ENCODE measurements at places on chromosomes 5 and 9. TPM values are rescaled to one million over a fixed set of nuclear protein-coding genes. Genes with fewer than 3 reads are reported as not detected.
A peak's percentile ranks its signal among the peaks of the same experiment; 100 is the strongest.

DNA sequence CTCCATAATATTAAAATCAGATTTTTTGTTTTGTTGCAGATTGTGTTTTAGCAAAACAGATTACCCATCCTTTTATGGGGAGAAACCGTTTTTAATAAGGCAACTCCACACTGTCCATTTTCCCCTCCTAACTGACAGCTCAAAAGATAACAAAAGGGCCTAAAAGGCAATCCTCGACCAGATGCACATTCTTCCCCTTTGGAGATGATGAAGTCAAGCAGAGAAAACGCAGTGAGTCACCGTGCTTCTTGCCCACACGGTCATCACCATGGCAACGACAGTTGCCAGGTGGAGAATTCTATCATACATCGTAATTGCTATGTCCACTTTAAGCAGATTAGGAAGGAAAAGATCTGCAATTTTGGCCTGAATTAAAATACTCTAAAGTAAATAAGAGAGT lies 96.4 kb downstream of the DIRAS2 start:
- DNase-seq, result no peak

GRCh38 chr5:10921160-10921559 lies 160.1 kb upstream of the DAP start:
- peak; percentile 8 for DNase-seq

DNA sequence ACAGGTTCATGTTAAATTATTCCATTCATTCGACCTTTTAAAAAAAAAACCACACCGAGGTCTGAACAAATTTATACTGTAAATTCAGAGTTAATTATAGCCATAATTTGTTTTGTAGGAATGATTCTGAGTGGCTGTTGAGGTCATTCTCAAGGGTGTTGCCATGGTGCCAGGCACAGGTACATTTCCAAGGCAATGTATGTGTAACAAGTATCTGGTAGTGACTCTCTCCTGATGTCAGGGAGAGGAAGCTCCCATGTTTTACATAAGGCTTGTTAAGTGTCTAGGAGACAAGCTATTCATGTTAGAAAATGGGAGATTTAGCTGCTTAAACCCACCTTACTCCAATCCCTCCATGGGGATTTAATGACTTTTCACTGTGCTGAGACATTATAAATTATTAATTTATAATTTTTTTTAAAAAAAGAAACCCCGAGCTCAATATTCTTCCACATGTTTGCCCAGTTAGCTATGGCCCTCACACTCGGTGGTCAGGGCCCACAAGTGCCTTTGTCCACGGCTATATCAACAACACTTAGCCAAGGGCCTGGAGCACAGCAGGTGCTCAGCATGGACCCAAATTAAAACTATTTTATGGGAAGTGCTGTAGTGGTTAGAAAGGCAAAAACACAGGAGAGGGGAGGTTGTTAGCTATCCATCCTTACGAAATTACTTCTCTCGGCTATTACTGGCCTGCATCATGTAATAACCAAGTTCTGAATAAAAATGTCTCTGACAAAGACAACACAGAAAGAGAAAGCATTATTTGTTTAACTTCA lies 154.6 kb upstream of the GNA14 start:
- no peak for DNase-seq

Gene PCDHA4
- total RNA-seq, result 0.45 TPM

GRCh38 chr9:13160051-13160450 lies 119.4 kb downstream of the MPDZ start:
- DNase-seq, result no peak

DNA sequence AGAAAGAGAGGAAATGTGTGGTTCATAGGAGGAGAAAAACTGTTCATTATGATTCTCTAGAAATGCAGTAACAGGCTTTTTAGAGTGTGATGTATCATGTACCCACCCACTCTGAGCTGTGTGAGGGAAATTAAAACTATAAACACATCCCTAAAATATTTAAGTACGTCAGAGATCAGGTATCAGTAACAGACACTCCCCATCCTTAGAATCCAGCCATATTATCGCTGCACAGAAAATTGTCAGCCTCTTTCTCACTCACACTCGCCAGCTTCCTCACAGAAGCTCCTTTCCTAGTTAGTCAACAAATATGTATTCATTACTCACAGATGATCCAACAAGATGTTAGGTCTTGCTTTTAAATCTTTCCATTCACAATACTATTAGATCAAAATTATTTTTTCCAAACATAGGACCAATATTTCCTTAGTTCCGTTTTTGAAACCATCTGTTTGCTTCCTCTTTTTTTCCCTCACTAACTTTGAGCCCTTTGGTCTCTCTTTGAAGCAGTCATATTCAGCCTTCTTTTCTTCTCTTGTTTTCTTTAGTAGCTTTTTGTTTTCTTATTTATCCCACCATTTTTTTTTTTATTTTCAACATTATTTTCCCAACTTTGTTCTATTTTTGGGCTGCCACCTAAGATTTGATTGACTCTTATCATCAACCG lies 13.6 kb upstream of the MAST4 start:
- no peak for DNase-seq

- no peak for DNase-seq
Measured at GRCh38 chr9:111035543-111036428, 2.5 kb downstream of the LPAR1 start.

Gene MYMK
- not detected for total RNA-seq

Gene KIAA1191
- 124 TPM for total RNA-seq

DNA sequence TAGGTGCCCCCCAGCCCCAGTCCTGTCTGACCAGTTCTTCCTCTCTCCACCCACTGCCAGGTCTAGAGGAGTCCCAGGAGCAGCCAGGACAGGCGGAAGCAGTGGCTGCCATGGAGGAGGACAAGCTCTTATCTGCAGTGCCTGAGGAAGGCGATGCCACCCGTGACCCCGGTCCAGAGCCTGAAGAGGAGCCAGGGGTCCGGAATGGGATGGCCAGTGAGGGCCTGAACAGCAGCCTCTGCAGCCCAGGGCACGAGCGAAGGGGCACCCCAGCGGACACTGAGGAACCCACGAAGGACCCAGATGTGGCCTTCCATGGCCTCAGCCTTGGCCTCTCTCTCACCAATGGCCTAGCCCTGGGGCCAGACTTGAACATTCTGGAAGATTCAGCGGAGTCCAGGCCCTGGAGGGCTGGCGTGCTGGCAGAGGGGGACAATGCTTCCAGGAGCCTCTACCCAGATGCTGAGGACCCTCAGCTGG lies 13.8 kb downstream of the PSD2 start:
- no peak for DNase-seq

DNA sequence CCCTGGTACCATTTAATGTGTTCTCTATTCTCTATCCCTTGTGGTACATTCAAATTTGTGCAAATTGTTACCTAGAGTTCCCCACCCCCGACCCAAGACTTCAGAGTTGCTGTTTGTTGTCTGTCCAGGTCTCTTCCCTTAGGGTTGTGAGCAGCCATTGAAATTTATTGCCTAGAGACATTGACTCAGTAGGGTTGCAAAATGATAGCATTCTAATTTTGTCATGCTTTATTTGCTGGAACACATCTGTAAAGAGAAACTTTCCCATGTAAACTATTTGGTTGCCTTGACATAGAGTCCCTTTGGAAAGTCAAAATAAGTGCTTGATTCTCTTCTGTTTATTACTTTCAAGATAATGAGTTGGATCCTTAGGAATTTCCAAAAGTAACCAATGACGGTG lies 91.7 kb upstream of the KLF9 start:
- DNase-seq, result no peak

GRCh38 chr5:124628721-124629596 lies 117.5 kb downstream of the ZNF608 start:
- DNase-seq, result no peak
